ENCODE measurements at places on chromosomes 16 and 17.

GRCh38 chr17:72358465-72358864 is 237.6 kb downstream of the SOX9 start:
- no peak for DNase-seq

DNA sequence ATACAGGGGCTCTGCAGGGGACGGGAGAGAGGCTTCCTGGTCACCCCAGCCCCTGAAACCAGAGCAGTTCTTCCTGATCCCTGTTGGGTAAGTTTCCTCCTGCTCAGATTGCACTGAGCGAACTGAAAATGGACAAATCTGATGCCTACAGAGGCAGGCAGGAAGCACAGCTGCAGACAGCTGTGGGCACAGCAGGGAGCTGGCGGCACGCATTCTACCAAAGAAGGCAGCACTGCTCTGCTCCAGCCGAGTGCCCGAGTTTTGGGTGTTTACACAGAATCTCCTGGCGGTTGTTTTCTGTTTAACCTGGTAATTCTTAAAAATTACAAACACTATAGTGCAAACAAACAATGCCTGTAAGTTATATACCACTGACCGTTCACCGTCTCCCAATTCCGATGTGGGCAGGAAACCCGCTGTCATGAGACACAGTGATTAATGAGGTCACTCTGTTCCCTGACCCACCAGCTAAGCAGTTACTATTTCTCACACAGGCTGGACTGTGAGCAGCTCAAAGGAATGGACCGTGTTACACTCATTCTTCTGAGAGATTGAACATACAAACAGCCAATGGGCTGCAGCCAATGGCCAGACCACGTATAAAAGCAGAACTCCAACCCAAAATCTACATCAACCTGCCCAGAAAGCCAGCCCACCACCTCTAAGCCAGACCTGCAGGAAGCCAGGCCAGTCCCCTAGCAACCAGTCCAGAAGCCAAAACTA is 25.5 kb downstream of the NSMCE1 start:
- no peak for DNase-seq

DNA sequence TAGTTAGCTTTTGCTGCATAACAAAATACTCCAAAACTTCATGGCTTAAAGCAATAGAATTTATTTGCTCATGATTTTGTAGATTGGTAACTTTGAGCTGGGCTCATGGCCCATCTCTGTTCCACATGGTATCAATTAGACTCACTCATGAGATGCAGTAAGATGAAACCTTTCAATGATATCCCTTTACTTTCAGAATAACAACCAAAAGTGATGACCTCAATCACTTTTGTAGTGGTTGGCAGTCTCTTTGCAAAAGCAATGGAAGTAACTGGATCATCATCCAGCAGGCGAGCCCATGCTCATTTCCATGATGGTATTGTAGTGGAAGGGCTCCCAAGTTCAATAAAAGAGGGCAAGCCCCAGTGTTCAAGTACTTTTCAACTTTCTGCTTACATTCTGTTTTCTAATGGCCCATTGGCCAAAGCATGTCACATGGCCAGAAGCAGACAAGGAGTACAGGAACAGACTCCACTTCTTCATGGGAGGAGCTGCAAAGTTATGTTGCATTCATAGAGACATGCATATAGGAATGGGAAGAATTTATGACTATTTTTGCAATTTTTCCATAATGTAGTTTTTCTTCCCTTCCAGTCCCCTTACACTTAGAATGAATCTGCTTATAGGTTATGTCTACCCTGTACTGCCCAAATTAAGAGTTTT is 41.7 kb downstream of the EFCAB5 start:
- no peak for DNase-seq

- no peak for DNase-seq
Observed at GRCh38 chr16:51056331-51056730, 94.7 kb downstream of the SALL1 start.

GRCh38 chr16:67967958-67968399 is 458 bp downstream of the SLC12A4 start:
- no peak for DNase-seq

DNA sequence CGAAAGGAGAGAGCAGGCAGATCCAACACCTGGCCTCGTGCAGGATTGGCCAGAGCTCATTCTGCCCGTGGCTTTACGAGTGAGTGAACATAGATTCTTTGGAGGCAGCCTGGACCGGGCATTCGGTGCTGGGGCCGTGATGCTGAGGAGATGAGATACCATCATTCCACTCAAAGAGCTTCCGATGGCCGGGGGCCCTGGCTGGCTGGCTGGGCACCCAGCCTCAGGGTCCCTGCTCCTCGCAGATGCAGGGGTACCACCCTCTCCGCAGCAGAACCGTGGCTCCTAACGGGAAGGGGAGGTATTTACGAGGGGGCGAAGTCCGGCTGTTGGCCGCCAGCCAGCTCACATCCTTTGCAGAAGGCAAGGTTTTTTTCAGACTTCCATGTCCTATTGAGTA is 66.1 kb upstream of the FOXF1 start:
- no peak for DNase-seq

DNA sequence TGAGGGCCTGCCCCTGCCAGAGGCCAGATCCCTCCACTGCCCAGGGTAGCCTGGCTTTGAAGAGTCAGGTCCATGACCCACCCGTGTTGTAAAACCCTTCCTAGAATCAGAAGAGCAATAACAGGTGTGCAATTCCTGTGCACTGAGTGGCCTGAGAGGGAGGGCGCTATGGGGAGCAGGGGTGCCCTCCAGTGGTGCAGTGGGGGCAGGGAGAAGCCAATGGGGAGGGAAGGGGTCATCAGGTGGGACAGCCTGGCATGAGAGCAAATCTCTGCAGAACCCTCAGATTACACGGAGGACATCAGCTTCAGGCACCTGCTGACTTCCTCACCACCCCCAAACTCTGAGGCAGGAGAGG is 72.9 kb upstream of the ZNF469 start:
- no peak for DNase-seq

- peak; percentile 34 for DNase-seq
Observed at GRCh38 chr16:4693956-4694641, 737 bp downstream of the NUDT16L1 start.

All from NCI-H1092 treated with DMSO at 0.1 percent for 48 hours (cell line).